ENCODE measurements at places on chromosomes 16 and 17. TPM values are rescaled to one million over a fixed set of nuclear protein-coding genes. Genes with fewer than 3 reads are reported as not detected.

The CDH8 gene
- not detected for total RNA-seq

The TMEM114 gene
- not detected for total RNA-seq

The RNF43 gene
- total RNA-seq = 0.47 TPM

The CDRT4 gene
- 2.1 TPM for total RNA-seq

DNA sequence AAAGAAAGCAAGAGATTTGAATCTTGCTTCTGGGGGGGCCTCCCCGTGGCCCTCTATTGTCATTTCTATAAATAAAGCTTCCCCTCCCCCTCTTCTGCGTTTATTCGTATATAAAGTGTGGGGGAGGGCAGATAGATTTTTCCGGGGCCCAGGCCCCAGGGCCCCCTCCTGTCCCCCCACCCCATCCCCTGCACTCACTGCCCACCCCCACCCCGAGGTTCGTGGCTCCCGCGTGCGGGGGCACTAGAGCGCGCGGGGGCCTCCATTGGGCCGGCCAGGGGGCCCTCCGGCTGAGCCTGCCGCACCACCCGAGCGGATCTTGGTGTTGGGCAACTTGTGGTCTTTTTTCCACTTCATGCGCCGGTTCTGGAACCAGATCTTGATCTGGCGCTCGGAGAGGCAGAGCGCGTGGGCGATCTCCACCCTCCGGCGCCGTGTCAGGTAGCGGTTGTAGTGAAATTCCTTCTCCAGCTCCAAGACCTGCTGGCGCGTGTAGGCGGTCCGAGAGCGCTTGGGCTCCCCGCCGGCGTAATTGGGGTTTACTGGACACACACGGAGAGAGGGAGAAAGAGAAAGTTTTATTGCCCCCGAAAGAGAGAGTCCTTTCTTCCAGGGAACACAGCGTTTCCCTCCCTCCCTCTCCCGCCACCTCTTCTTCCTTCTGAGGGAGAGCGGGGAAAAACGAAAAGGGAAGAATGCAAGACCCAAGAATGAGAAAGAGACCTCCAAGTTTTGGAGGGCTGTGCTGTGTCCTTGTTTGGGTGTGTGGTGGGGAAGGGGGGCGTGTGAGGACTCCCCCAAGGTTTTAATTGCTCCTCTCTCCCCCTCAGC is 1.5 kb downstream of the HOXB4 start:
- DNase-seq = no peak

DNA sequence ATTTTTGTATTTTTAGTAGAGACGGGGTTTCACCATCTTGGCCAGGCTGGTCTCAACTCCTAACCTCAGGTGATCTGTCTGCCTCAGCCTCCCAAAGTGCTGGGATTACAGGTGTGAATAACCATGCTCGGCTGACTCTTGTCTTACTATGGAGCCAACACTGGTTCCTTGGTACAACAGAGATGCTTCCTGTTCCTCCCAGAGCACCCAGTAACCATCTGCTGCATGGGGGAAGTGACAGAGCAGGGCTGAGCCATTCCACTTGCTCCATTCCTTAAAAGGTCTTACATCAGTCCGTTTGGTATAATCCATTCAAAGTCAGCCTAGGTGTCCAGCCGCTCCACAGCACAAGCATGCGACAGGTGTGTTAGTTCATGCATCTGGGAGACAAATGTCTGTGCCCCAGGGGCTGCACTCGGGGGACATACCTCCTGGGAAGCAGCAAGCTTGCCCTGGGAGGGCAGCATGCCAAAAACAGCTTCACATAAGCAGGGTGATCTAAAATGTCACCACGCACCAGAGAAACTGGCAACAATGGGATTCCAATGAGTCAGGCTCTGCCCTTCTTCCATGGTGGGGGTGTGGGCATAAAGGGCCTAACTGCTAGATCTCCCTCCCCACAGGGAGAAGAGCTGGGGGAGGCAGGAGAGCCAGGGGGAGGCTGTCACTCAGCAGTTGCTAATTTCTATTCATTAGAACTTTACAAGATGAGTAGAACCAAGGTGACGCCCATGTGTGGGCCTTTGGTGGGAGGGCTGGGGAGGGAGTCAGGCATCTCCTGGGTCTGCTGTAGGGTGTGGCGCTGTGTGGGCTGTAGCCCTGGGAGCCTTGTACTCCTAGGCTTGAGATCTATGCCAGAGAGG is 35.5 kb downstream of the PIPOX start:
- no peak for DNase-seq

DNA sequence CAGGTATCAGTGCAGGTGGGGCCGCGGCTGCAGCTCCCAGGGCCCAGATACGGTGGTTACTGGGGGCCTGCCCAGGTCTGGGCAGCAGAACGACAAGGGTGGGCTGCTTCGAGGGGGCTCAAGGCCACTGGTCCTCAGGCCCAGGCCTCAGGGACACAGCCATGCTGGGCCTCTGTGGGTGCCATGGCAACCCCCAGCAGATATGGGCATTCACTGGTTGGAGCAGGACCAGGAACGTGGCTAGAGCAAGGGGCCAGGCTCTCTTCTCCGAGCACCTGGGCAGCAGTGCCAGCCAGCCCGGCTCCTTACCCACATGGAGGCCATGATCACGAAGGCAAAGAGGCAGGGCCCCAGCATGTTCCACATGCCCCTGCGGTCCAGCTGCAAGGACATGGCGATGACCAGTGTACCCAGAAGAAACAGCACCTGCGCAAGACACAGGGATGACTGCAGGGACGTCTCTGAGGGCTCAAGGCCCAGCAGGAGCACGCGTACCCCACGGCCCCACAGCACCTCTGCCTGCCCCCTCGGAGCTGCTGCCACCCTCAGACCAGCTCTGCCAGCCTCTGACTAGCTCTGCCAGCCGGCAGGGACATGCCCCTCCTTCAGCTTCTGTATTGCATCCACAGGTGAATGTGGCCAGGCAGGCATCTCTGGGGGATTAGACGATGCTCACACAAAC is 2.1 kb upstream of the MRPL28 start:
- DNase-seq = no peak

GRCh38 chr17:66689221-66689620 is 145.7 kb upstream of the CACNG5 start:
- no peak for DNase-seq
